ENCODE measurements at places on chromosomes 7 and 10.

DNA sequence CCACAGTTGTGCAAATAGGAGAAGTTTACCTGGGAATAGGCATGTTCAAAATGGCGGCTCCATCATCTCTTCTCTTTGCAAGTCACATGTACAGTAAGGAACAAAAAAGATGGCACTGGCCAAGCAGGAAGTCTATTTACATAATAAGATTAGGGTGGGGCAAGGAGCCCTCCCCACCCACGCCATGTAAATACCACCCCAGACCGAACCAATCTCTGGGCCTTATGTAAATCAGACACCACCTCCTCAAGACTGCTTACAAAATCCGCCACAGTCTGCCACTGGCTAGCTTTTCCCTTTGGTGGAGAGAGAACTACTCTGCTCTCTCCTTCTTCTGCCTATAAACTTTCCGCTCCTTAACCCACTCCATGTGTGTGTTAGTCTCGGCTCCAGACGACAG lies 1496.3 kb downstream of the REEP3 start:
- no peak for DNase-seq

DNA sequence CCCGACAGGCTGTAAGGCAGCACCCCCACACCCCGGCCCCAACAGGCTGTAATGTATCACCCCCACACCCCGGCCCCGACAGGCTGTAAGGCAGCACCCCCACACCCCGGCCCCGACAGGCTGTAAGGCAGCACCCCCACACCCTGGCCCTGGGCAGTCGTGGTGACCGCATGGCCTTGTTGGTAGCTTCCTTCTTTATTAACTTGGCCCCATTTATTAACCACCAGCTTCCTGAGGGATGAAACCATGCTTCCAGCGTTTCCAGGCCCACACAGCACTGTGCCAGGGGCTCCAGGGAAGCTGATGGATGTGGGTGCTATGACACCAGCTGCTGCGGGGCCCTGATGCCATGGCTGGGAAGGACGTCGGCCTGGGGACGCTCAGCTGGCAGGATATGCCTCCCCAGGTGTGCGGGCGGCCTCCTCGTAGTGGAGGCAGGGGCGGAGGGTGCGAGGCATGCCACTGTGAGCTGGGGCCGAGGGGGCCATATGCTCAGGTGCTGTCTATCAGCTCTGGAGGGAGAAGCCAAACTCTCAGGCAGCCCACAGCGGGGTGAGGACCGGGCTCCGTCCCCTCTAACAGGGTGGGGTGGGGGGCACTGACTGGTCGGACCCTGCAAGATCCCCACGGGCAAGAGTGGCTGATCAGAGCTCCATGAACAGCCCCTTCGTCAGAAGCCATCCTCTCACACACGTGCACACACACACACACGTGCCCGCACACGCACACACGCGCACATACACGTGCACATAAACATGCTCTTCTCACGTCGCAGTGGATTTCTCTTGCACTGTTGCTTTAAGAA lies 311.0 kb downstream of the PTPRN2 start:
- DNase-seq = no peak

DNA sequence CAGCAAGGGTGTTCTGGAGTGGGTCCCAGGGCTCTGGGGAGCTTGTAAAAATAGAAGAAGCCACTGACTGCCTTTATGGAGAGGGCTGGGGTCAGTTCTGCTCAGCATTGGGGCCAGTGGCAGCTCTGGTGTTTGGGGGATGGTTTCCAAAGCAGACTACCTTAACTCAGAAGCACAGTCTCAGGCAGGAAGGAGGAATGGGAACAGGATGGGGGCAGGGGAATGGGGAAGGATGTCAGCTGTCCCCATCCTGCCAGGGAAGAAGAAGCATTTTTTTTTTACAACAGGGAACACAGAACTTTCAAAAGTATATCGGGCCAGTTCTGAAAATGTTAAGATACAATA lies 28.8 kb downstream of the TSPAN15 start:
- DNase-seq = no peak

GRCh38 chr7:48868916-48869315 lies 55.4 kb upstream of the CDC14C start:
- no peak for DNase-seq

DNA sequence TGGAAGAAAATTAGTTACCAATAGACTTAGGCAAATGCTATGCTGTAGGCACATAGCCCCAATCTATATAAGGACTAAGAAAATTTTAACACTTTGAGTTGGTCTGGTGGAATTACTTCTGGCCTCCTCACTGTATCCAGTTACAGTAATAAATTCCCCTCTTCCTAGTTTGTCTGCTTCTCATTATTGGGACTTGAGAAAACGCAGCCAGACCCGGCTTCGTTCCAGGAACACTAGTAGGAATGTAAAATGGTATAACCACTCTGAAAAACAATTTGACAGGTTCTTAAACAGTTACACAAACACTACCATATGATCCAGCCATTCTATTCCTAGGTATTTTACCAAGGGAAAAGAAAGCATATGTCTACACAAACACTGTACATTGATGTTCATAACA lies 150.2 kb downstream of the VPS50 start:
- no peak for DNase-seq

DNA sequence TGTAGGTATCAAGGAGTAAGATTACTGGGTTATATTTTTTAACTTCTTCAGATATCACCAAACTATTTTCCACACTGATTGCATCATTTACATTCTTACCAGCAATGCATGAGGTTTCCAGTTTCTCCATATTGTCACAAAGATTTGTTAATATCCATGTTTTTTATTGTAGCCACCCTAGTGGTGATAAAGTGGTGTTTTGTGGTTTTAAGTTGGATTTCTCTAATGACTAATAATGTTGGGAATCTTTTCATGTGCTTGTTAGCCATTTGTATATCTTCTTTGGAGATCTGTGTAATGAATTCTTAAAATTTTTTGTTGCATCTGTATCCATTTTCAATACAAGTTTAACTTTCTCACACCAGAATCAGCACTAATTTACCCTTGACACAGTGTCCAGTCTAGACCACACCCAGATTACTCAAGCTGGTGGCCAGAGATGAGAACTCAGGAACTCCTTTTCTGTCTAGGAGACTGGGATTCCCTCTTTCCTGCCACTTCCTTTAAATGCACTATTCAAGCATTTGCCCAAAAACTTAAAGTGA lies 67.0 kb upstream of the PLXDC2 start:
- DNase-seq = no peak

GRCh38 chr10:18955061-18955460 lies 93.5 kb upstream of the MALRD1 start:
- no peak for DNase-seq

DNA sequence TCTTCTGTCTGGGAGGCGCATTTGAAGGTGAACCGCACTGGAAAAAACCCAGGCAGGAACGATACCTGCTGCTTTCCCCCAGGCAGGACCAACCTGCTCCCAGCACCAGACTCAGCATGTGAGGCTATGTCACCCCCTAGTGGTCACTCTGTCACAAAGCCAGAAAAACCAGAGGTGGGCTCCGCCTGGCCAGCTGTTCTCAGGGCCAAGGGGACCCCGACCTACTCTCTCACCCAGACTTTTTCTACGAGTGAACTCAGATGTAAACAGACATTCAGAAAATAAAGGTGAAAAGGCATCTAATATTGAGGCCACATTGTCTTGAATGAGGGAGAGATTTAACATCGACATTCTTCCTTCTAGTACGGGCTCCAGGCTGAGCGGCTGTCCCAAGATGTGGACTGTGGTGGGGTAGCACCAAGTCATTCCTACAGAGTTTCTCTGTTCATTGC lies 117.3 kb downstream of the PRKAG2 start:
- peak; percentile 62 for DNase-seq

- no peak for DNase-seq
Measured at GRCh38 chr7:15084368-15084767, 181.8 kb upstream of the DGKB start.

GRCh38 chr7:105346138-105346537 lies 42.6 kb downstream of the SRPK2 start:
- DNase-seq = no peak

GRCh38 chr10:53918755-53919154 lies 882.3 kb downstream of the PCDH15 start:
- DNase-seq = no peak

GRCh38 chr7:68613405-68613804 lies 984.9 kb upstream of the AUTS2 start:
- peak; percentile 16 for DNase-seq

DNA sequence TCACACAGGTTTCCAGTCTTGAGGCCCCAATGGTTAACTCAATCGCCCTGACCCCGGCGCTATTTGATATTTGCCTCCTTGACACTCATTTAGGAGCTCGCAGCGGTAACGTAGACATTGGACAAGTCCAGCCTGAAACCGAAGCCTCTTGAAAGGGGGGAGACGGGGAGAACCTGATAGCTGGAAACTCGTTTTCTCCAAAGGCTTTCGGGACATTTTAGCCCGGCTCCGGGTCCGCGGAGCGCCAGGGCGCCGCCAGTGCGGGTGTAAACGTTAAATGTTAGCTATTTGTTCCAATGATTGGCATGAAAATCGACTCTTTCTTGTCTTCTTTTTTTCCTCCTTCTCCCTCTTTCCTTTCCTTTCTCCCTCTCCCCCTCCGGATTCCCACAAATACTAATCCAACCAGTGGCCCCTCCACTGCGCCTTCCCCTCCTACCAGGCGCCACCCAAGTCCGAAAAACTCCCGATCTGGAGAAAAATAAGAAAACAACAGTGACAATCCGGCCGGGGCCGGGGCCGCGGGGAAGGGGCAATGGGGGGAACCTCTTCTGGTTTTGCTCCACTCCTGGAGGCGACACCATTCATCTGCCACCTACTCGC lies 17.2 kb upstream of the GATA3 start:
- DNase-seq = no peak

- no peak for DNase-seq
Measured at GRCh38 chr10:129719415-129719739, 244.7 kb downstream of the EBF3 start.

DNA sequence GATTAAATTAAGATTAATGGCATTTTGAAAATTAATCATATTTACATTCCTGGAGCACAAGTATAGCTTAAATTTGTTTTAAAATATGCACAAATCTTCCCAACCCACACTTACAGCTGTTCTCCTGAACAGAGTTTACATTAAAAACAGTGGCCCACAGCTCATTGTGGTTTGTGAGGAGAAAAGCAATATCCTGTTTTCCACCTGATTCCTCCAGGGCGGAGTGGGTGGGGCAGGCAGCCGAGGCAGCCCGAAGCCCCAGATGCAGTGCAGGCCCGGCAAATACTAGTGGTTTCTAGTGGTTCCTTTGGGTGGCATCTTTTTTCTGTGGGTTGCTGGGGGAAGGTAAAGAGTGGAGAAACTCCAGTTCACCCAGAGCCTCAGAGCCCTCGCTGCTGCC lies 280.8 kb downstream of the ARHGAP12 start:
- no peak for DNase-seq

DNA sequence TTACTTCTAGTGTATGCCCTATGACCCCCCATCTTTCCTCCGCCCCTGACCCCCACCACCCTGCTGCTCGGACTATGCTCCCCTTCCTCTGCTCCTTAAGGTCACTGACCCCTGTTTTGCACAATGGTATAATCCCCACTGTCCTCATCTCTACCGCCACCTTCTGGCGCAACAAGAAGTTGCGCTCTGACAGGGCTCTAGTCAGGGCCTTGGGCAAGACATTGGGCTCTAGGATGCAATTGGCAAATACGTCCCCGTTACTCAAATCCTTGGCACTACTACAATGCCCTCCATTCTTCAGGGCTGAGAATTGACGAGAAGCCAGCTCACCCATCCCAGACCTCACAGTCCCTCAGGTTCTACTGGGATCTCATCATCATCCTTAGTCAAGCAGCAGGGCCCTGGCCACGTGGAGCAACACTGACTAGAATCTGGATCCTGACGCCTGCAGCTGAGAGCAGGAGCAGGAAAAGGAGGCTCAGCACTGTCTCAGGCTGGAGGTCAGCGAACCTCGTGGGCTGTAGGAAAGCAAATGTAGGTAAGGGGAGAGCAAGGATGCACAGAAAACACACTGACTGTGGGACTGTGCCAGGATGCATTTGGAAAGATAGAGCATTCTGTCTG lies 10.6 kb downstream of the LRIT2 start:
- DNase-seq = peak; percentile 52

DNA sequence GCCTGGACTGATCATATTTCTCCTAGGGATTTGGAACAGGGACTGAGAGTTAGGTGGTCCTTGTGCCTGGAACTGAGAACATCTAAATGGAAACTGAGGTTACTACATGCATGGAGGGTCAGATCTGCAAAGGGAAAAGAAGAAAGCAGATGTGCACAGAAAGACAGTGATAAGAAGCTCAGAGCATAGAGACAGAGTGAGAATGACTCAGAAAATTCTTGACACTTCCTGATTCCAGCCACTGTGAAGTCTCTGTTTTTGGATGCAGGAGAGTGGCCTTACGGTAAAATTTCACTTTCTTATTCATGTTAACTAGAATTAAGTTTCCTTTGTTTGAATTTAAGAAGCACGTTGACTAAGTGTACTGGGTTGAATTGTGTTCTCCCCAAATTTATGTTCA lies 241.7 kb downstream of the TMEM26 start:
- no peak for DNase-seq

DNA sequence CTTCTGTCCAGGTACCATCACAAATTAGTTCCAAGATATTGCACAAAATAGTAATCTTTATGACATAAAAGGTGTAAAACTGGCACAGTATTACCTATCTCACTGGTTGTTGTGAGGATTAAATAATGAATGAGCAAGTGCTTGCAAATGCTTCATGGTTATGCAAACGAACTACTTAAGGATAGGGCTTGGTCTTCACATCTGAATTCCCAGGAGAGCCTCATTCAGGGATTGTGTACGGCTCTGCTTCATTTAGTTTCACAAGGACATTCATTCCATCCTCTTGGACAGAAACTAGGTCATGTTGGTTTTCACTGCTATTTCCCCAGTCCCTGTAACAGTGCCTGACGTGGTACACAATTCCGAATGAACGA lies 12.1 kb downstream of the ABCA13 start:
- DNase-seq = no peak

DNA sequence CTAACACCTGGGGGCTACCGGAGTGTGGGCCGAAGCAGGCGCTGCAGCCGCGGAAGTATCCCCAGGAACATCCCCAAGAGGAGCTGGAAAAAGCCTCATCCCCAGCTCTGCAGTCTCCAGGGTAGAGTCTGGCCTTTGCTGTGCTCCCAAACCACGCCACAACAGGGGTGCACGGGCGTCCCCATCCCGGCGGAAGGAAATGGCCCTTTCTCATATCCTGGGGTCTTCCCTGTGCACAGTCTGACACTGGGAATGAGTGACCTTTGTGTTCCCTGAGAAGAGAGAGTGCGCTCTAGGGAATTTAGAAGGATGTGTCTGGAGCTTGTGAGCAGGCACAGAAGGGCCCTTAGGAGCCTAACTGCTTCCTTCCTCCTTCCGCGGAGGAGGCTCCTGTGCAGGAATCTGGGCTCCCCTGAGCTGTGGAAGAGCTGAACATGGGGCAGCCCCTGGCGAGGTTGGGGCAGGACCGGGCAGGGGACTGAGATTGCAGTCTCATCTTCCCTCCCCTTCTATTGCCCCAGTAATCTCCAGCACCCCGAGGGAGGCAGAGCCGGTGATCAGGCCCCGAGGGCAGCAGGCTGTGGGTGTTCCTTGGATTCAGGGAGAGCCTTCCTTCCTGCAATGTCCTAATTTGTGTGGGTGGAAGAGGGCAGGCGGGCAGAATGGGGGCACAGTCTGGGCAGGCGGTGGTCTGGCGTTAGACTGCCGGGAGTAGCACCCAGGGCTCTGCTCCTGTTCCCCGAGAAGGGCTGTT lies 1.3 kb downstream of the REPIN1 start:
- DNase-seq = no peak

- DNase-seq = no peak
Measured at GRCh38 chr10:785089-785860, 95.8 kb upstream of the DIP2C start.

Measured in OCI-LY7 (cell line).